ENCODE measurements at places on chromosomes 13 and 19. TPM values are rescaled to one million over a fixed set of nuclear protein-coding genes. Genes with fewer than 3 reads are reported as not detected.

Gene ANGPTL8
- total RNA-seq = 0.44 TPM

DNA sequence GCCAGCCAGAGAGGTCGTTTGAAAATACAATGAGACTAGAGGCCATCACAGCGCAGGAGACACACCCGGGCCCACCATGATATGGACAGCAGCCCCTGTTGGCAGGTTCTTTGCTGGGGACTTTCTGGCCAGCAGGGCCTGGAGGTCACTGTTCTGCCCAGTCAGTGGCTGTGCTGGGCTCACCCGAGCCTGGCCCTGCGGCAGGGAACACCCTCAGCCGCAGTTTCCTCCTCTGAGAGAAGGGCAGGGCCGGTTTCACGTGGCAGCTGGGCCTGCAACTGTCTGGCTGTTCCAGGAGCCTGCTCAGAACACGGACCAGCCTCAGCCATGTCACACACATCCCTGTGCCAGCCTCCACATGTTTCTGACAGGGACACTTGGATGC, 39.4 kb downstream of the ADPRHL1 start:
- DNase-seq = peak; percentile 18

DNA sequence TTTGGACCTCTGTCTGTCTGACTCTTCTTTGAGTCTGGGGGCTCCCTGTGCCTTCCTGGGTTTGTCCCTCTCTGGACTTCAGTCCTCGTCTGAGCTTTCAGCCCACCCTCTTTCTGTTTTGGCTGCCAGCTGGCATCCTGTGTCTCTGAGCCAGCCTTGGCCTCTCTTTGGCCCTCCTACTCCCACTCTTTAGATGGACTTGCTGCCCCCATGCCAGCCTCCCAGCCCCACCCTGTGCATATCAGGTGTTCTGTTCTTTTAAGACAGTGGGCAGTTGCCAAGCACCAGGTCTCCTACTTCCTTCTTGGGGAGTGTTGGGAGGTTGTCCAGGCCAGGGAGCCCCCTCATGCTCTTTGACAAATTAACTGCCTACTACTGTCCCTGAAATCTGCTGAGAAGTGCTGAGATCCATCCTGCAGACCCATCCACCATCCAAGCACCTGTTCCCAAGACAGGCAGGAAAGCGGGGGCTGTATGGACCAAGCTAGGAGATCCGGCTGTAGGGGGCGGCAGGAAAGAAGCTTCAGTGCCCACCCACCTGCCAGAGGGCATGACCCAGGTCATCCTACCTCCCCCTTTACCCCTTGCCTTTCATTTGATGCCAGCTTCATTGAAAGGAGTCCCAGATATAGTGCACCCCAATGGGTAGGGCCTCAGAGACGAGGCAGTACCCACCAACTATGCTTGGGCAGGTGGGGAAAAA, 9.6 kb downstream of the CIC start:
- DNase-seq = no peak

DNA sequence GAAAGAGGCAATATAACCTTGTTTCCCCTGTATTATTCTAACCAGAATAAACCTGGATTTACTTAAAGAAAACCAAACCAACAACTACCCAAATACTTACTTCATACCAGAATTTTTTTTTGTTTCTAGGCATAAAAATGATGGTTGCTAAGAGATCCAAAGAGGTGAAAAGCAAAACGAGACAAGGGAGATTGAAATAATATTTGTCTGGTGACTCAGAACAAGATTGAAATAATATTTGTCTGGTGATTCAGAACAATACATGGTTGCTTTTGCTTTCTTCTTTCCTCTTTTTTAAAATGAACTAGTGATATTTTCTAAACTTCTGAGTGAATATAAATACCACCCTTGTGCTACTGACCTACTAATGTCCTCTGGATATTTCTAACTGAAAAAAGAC, 592.9 kb downstream of the KCTD12 start:
- no peak for DNase-seq

DNA sequence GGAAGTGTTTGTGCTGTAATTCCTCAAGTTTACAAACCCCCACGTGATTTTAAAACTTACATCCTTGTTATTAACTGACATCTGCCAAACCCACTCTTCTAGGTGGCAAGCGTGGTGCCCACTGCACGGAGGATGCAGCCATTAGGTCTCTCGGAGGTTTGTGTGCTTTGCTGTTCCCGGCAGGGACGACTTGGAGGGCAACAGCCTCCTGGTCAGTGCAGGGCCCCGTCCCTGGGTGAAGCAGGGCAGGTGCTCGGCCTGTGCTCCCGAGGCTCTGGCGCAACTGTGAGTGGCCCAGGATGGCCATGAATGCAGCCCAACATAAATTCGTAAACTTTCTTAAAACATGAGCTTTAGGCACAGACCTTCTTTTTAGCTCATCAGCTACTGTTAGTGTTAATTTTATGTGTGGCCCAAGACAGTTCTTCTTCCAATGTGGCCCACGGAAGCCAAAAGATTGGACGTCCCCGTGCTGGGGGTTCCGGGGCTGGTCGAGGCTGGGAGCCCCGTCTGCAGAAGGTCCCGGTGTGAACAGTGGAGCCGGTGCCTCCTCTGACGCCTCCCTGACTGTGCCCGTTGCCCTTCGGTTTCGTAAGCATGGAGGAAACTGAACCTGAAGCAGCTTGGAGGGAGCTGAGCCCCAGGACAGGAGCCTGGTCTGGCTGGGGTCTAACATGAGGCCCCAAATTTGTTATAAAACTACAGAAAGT, 11.9 kb downstream of the GAS6 start:
- peak; percentile 48 for DNase-seq

DNA sequence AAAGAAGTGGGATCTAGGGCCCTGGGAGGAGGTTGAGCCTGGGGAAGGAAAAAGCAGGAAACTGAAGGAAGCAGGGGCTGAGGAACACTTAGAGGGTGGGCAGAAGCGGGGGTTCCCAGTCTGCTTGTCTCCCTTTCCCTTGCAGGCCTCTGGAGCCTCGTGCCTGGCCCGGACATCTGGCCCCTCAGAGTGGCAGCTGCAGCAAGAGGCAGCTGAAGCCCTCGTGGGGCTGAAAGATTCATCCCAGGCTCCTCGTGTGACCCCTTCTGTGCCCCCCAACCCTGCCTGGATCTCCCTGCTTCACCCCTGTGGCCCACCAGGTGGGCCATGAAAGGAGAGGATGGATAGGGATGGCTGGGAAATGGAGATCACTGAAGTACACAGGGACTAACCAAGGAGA, 5.5 kb downstream of the DMRTC2 start:
- DNase-seq = no peak

- DNase-seq = no peak
These were observed 470 bp downstream of the ZNF835 start for GRCh38 chr19:56670961-56671612.

All from breast epithelium (tissue), 4 donors.